Natural killer cell (primary cell): ENCODE measurements at places on chromosomes 7 and 10. TPM values are rescaled to one million over a fixed set of nuclear protein-coding genes. Genes with fewer than 3 reads are reported as not detected.

- no peak overlapping the region for H3K4me3 ChIP-seq
- H3K27ac ChIP-seq = no peak overlapping the region
- H3K36me3 ChIP-seq = no peaks in the 10 kb centered on the region
- peaks cover 17% of the 10 kb centered on the region for H3K27me3 ChIP-seq
- DNase-seq = peak; percentile 80
- H3K4me1 ChIP-seq = peaks cover 6% of the 10 kb centered on the region
Observed at GRCh38 chr7:127447326-127447945, 54.9 kb upstream of the ZNF800 start.

- H3K4me3 ChIP-seq = no peak overlapping the region
- no peak for DNase-seq
- no peak overlapping the region for H3K27ac ChIP-seq
- no peaks in the 10 kb centered on the region for H3K27me3 ChIP-seq
- H3K36me3 ChIP-seq = no peaks in the 10 kb centered on the region
Observed at GRCh38 chr7:33998476-33998875, 93.1 kb downstream of the BMPER start.

DNA sequence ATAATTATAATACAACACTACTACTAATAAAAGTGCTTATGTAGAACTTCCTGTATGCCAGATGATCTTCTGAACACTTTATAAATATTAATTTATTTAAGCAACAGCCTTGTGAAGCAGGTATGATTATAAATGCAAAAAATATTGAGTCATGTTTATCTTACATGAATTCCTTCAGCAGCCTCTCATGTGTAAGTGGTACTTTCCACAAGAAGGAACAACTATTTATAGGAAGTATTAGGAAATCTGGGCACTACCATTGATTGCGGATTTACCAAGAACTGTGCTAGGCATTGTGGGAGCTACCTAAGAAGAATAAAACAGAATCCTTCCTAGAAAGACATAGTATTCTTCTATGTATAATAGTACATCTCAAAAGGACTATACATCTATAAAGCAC lies 10.7 kb upstream of the STEAP4 start:
- no peak overlapping the region for H3K27ac ChIP-seq
- no peak for DNase-seq
- H3K27me3 ChIP-seq = no peaks in the 10 kb centered on the region
- no peak overlapping the region for H3K4me3 ChIP-seq

GRCh38 chr10:26555719-26556368 lies 117.7 kb downstream of the APBB1IP start:
- H3K4me1 ChIP-seq = no peaks in the 10 kb centered on the region
- no peak overlapping the region for H3K27ac ChIP-seq
- no peak overlapping the region for H3K4me3 ChIP-seq
- H3K36me3 ChIP-seq = peaks cover 64% of the 10 kb centered on the region
- no peak for DNase-seq

The EGFR gene
- total RNA-seq = not detected

DNA sequence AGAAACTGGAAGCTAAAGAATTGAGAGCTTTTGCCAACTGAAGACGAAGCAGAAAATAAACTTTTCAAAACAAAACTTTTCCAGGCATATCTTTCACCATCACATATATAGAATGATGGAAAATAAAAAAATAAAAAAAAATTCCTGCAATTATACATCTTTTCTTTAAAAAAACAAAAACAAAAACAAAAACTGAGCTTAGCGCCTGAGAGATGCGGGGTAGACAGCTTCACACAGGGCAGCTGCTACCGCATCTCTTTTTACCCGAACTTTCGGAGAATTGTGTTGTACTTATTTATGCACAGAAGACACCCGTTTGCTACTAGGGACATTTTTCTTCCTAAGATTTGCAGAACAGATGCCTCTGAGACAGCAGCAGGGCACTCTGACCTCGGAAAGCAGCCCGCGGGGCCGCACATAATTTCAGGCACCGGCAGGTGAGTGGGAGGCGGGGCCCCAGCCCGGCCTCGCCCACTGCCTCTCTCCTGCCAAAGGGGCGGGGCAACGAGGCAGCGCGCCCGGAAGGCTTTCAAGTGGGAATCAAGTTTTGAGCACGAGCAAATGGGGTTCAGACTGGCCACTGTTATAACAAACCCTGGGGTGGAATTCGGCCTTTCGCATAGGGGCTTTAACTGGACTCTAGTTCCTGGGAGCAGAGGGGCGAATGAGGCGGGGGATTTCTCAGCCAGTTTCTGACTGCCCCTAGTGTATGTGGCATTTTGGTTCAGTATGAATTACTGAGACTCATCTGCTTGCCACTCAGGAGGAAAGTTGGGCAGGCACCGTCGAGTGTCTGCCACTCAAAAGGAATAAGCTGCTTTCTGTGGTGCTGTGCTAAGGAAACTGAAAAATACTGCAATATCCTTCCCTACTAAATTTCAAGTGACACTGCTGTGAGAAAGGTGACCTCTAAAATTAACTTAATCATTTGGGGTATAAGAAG lies 18.5 kb upstream of the FAM133B start:
- no peak overlapping the region for H3K27ac ChIP-seq
- H3K4me3 ChIP-seq = no peak overlapping the region
- no peak for DNase-seq
- H3K36me3 ChIP-seq = peaks cover 3% of the 10 kb centered on the region

The NME8 gene
- total RNA-seq = 37.0 TPM

- no peaks in the 10 kb centered on the region for H3K4me1 ChIP-seq
- H3K36me3 ChIP-seq = no peaks in the 10 kb centered on the region
- H3K4me3 ChIP-seq = no peak overlapping the region
- no peak for DNase-seq
- no peaks in the 10 kb centered on the region for H3K27me3 ChIP-seq
Observed at GRCh38 chr7:132897093-132897687, 184.7 kb downstream of the CHCHD3 start.

- H3K4me3 ChIP-seq = no peak overlapping the region
- no peaks in the 10 kb centered on the region for H3K27me3 ChIP-seq
- H3K27ac ChIP-seq = no peak overlapping the region
Observed at GRCh38 chr10:112899391-112900065, 50.5 kb upstream of the TCF7L2 start.

DNA sequence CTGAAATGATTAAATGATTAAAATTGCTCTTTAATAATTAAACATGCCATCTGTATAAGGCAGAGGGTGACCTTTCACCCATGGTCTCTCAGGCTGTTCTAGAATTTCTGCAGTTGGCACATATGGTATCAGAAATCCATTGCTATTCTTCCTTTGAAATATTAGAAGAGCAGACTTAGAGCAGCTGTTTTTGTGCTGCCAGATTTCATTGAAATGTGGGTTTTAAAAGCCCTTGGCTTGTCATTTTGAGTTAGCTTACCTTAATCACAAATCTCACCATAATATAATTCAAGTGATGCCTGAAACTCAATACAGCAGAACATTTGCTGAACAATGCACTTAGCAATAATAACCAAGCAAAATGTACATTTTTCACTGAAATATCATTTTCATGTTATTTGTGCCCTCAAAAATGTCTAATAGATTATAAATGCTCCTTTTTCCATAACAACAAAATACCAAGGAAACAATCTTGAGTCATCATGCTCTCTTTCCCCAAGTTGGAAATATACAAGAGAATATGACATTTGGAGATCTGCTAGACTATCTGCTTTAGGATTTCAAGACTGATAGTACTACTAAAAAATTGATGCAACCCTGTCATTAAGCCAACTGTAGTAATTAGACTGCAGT lies 16.1 kb upstream of the PTTG1IP2 start:
- no peak for DNase-seq
- no peaks in the 10 kb centered on the region for H3K36me3 ChIP-seq
- no peaks in the 10 kb centered on the region for H3K4me1 ChIP-seq
- H3K4me3 ChIP-seq = no peak overlapping the region
- peaks cover 3% of the 10 kb centered on the region for H3K27me3 ChIP-seq
